ENCODE measurements at places on chromosomes 6 and 20.

DNA sequence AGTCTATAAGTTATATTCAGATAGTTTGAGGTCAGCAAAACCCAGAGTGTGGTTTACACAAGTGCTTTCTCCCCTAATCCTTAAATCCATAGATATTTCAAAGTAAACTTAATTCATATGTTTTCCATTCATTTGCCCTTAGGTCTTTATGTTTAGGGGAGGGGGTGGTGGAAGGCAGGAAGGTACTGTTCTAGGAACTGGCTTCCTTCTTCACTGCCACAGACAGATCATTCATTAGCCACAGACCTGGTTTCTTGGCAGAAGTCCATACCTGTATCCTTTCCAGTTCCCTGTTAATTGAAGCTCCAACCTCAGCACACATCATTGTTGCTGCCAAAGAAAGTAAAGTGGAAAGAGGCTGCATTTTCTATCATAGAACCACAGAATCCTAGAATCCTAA lies 123.0 kb downstream of the AIG1 start:
- no peak overlapping the region for H3K4me3 ChIP-seq
- H3K4me1 ChIP-seq, result peaks cover 14% of the 10 kb centered on the region
- no peaks in the 10 kb centered on the region for H3K27me3 ChIP-seq
- H3K27ac ChIP-seq, result no peak overlapping the region
- no peaks in the 10 kb centered on the region for H3K36me3 ChIP-seq
- DNase-seq, result peak; percentile 45

GRCh38 chr6:133827766-133828165 lies 61.1 kb upstream of the TCF21 start:
- H3K27ac ChIP-seq, result no peak overlapping the region
- H3K27me3 ChIP-seq, result no peaks in the 10 kb centered on the region
- H3K4me3 ChIP-seq, result no peak overlapping the region
- peak; percentile 83 for DNase-seq
- H3K4me1 ChIP-seq, result no peaks in the 10 kb centered on the region
- H3K36me3 ChIP-seq, result no peaks in the 10 kb centered on the region

DNA sequence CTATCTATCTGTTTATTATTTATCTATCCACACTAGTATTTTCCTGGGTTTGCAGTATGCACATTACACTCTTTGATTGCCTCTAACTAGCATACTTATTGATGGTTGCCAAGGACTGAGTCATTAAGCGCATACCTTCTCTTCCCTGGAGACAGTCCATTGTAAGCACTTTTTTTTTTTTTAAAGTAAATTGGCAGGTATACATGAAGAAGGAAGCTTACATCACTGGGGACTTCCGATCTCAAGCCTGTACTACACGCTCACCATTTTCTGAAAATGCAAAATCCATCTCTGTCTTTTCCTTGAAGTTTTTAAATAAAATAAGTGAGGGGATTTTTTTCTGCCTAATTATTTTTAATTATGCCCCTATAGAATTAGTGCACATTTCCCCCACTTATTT lies 63.5 kb downstream of the HMGN3 start:
- no peak overlapping the region for H3K27ac ChIP-seq
- peaks cover 20% of the 10 kb centered on the region for H3K4me1 ChIP-seq
- DNase-seq, result peak; percentile 88
- no peak overlapping the region for H3K4me3 ChIP-seq
- H3K27me3 ChIP-seq, result no peaks in the 10 kb centered on the region

DNA sequence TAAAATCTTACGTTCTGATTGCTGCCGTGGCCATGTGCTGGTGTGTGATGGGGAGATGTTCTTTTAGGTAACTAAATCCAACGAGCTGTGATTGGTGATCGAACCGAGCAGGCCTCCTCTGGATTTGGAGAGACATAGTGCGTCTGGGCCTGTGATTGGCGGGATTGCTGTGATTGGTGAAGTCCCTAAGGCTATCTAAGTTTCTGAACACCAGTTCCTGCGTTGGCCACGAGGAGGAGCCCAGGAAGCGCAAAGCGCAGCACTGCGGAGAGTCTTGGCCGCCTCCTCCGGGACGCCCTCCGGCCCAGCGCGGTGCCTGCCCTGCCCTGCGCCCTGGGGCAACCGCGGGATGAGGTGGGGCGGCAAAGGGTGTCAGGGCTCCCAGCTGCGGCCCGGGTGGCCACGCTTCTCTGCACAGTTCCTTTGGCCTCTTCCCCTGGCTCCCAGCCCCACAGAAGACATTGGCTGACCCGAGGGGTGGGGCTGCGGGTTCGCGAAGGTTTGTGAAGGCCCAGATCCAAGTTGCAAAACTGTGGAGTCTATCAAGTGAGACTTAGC lies 33.0 kb downstream of the HNF4A start:
- H3K27ac ChIP-seq, result no peak overlapping the region
- no peak overlapping the region for H3K4me3 ChIP-seq
- H3K36me3 ChIP-seq, result no peaks in the 10 kb centered on the region
- no peaks in the 10 kb centered on the region for H3K4me1 ChIP-seq
- H3K27me3 ChIP-seq, result peaks cover 21% of the 10 kb centered on the region
- peak; percentile 44 for DNase-seq

DNA sequence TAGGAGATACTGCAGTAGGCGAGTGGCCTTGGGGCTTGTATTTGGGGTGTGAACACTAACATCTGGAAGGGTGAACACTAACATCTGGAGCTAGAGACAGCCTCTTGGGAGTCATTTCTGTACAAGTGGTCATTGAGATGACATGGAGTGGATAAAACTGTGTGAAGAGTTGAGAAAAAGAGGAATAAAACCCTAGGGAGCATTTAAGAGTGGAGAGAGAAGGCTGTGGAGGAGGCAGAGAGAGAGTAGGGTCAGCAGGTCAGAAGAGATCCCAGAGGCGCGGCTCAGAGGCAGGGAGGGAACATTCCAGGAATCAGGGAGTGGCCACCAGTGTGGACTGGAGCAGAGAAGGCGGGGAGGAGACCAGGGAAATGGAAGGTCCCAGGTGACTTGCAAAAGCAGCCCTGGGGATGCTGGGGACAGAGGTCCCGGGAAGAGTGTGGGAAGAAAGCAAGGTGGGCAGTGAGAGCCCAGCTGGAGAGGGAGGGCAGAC lies 202.0 kb upstream of the RNF24 start:
- H3K4me1 ChIP-seq, result peaks cover 10% of the 10 kb centered on the region
- H3K27ac ChIP-seq, result no peak overlapping the region
- peak; percentile 7 for DNase-seq

DNA sequence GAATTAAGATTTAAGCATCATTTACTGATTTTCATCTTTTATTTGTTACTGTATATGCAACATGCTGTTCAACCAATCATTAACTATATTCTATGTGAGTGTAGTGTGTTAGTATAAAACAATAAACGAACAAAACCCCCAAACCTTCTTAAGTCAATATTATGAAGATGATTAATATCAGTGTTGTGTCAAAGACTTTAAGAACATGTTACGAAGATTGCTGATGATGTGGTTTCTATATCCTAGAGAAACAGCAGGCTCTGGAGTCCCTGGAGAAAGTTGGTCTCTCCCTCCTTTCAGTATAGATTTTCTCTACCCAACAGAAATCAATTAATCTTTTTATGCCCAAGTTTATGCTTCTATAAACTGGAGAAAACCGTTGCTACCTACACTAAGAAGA lies 393.8 kb upstream of the HSF2 start:
- no peaks in the 10 kb centered on the region for H3K27me3 ChIP-seq
- no peaks in the 10 kb centered on the region for H3K36me3 ChIP-seq
- H3K4me3 ChIP-seq, result no peak overlapping the region
- peak; percentile 11 for DNase-seq

- peaks cover 2% of the 10 kb centered on the region for H3K27me3 ChIP-seq
- H3K36me3 ChIP-seq, result no peaks in the 10 kb centered on the region
- no peaks in the 10 kb centered on the region for H3K4me1 ChIP-seq
- no peak for DNase-seq
- H3K4me3 ChIP-seq, result no peak overlapping the region
Measured at GRCh38 chr6:63537201-63537958, 34.9 kb upstream of the LOC128125822 start.

- no peaks in the 10 kb centered on the region for H3K27me3 ChIP-seq
- H3K4me3 ChIP-seq, result no peak overlapping the region
- peak; percentile 14 for DNase-seq
- no peak overlapping the region for H3K27ac ChIP-seq
- H3K4me1 ChIP-seq, result peaks cover 13% of the 10 kb centered on the region
- peaks cover 15% of the 10 kb centered on the region for H3K36me3 ChIP-seq
Measured at GRCh38 chr20:25300496-25301170, 52.7 kb downstream of the PYGB start.

DNA sequence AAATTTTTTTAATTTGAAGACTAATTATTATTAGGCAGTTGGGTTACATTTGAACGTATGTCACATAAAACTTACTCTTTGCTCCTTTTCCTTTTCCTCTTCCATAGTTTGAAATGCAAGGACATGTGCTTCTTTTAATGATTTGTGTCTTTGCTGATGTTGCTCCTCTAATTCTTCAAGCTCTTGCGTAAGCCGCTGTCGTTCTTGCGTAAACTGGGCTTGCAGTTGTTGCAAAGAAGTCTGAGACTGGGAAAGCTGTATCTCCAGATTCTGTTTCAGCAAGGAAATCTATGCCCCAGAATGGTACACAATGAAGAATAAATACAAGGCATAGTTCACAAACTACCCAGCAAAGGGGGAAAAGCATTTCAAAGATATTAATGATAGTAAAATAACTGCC lies 45.1 kb upstream of the MCM9 start:
- DNase-seq, result no peak
- no peak overlapping the region for H3K27ac ChIP-seq
- no peak overlapping the region for H3K4me3 ChIP-seq

All from astrocyte (in vitro differentiated cells and primary cell).